T-helper 1 cell (primary cell): ENCODE measurements at places on chromosomes 2 and 18.

DNA sequence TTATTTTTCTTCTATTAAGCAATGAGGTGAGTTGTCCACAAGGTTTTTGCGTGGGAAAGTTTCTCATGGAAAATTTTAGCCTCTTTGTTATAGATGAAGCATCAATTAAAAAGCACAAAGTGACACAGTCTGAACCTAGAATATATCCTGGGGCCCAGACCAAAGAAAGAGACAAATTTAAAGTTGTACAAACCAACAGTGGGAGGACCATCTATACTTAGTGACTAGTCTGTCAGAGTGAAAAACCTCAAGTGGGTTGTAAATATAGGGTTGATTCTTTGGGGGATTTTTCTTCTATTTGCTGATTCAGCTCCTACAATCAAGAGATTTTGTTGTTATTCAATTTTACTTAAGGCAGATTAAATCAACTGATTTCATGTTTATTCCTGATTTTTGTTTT, 256.2 kb downstream of the SATB2 start:
- DNase-seq, result no peak

DNA sequence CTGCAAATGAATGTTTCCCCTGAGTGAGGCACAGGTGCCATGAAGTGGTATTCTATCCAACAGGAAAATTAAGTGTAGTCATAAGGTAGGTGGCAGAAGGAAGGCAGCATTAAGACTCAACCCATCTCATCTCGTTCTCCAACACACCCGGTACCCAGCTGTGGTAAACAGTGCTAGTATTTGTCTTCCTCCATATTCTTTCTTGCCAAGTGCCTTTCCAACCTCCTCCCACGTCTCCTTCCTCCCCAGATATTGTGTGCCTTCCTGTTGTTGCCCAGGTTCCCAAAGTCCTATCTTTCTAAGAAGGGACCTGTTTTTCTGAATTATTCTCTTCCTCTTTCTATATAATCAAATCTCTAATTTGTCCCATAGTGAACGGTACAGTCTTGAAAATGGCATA, 83.5 kb downstream of the CRIM1 start:
- no peak for DNase-seq

DNA sequence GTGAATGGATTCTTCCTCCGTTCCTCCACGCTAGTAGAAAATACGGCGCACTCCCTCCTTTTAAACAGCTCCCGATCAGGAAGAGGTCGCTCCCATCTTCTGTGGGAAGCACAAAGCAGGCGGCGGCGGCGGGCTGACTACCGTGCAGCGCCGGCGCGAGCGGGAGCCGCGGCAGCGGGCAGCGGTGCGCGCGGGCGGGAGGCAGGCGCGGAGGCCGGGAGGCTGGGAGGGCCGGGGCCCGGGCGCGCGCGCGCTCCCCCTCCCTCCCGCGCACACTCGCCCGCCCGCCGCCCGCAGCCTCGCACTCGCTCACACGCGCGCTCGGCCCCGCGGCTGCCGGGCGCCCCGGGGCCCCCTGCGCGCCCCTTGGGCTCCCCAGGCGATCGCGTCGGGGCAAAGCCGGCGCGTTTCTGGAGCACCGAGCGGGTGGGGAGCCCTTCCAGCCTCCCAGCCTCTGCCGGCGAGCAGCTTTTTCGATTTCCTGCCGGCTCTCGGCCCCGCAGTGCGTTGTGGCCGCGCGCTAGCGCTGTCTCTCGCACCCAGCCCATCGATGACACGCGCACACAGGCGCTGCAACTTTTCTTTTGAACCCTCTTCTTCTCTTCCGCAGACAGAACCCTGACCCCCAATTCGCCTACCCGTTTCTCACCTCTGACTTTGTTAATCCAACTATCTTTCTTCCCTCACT, at the start of gene SLC8A1:
Gene SLC8A1 (minus strand): TSS at position 173 of the 688 bp plus-strand sequence.
- DNase-seq, result no peak

GRCh38 chr18:74477771-74478170, 18.4 kb upstream of the CNDP2 start:
- DNase-seq, result no peak

- peak; percentile 54 for DNase-seq
These were observed 55.8 kb downstream of the ASXL2 start for GRCh38 chr2:25822190-25823117.

- DNase-seq, result no peak
These were observed 151.4 kb downstream of the CD8B2 start for GRCh38 chr2:106638580-106638979.

DNA sequence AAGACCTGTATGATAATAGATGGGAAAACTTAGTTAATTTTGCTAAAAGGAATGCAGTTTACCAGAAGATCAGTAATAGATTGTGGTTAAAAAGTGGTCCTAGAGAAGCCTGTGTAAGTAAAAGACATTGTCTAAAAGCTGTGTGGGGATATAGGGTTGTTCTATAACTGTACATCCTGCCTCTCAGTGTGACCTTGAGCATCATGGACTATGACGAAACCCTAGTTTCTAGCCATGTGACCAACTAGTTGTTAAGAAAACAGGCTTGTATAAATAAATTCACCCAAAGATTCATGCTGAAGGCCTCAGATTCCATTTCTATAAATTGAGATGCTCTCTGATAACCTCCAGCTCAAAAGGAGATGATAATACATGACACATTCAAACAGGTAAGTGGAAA, 160.7 kb downstream of the IKZF2 start:
- DNase-seq, result no peak

DNA sequence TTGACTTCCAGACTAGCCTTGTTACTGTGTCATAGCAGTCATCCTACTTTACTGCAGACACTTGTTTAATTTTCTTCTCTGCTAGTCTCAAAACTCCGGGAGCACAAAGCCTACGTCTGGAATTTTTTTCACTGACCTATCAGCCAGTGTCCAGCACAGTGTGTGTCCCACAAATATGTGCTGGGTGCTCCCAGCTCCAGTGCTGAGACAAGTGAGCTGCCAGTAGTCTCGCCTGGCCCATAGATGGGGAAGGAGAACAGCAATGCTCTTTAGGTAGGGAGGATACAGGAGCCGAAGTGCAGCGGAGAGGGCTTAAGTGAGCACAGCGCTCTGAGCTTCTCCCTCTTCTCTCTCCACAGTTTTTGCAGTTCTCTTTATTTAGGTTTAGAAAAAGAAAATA, 34.0 kb downstream of the ARHGAP28 start:
- DNase-seq, result no peak

GRCh38 chr2:120763508-120763907, 27.8 kb downstream of the GLI2 start:
- DNase-seq, result no peak

GRCh38 chr18:57426187-57426586, 9.0 kb upstream of the ONECUT2 start:
- DNase-seq, result no peak

DNA sequence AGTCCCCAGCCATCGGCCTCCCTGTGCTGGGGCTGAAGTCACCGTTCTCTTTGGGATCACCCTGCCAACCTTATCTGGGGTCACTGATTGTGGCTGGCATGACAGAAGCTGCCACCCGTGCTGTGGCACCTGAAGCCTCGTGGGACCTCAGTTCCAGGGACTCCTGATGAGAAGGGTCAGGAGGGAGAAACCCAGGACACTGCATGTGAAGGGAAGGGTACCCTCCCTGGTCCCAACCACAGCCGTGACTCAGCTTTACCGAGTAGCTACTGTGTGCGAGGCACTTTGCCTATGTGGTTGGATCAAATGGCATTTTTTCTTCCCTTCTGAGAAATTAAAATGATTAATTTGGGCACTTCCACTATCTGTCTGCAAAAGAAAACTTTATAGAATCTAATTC, 64.4 kb downstream of the SP110 start:
- no peak for DNase-seq

DNA sequence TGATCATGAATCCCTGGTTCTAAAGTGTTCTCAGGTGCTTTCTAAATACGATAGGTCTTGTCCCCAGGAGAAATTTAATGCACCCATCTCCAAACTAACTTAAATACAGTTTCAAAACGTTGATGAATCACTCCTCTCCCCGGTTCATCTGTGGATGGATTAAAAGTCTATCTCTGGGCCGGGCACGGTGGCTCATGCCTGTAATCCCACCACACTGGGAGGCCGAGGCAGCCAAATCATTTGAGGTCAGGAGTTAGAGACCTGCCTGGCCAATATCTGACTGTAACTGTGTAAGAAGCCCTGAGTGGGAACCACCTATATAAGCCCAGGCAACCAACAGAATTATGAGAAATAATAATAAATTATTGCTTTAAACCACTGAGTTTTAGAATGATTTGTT, 78.7 kb downstream of the LONRF2 start:
- DNase-seq, result no peak

DNA sequence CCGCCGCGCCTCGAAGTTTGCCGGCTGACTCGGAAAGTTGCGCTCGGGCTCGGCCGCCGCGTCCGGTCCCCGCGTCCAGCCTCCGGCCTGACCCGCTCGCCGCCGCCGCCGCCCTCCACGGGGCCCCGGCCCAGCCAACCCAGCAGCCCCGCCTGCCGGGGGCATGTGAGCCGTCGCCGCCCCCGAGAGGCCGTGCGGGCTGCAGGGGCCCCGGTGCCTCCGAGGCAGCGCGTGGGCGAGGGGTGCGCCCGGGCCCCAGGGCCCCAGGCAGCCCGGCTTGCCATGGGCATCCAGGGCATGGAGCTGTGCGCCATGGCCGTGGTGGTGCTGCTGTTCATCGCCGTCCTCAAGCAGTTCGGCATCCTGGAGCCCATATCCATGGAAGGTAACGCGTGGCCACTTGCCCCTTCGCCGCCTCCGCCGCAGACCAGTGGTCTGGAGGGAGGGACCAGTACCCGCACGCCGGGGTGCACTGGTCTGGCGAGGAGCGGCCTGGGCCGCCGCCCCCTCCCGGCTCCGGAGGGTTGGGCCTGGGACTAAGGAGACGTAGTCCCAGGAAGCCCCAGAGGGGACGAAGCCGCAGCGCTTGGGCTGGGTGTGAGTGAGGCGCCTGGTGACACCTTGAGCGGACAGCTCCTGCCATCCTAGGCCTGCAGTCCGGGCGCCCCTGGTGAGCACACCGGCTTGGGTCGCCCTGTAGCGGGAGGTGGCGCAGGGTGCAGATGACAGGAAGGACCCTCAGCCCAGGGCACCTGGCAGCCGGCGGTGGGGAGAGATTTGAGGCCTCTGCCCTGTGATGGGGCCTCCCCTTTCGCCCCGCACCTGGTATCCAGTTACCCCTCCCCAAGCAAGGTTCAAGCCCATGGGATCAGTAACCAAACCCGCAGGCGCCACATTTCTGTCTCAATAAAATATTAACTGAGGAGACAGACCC, 49.9 kb downstream of the KCNIP3 start:
- DNase-seq, result no peak

DNA sequence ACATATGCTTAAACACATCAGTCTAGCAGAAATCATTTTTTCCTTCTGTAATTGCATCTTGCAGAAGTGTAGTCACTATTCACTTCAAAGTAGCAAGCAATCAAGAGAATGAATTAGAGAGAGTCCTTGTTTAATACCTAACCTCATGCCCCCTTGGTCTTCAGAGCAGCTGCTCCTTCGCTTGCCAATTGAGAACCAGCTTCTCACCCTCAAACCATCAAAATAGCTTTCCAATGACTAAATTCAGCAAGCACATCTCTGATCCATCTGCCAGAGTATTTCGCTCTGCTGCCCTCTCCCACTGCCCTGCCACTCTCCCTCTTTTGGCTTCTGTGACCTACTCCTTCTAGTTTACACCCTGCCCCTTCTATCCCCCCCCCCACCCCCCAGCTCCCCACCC, 120.7 kb upstream of the AGAP1 start:
- DNase-seq, result no peak

DNA sequence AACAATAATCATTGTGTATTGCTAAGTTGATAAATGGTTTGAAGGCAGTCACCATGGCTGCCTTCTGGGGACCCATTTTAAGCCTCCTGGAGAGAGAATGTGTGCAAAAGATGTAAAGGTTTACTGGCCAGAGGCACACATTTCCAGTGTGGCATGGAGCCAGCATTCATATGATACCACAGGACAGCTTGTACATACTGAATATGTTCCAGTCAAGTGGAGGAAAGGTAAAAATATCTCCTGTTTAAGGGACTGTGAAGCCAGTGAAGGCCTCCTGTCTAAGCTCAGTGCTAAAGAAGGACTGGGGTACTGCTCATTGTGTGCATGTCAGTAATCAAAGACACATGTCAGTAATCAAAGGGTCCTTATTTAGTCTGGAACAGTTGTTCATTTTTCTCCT, 119.2 kb downstream of the BABAM2 start:
- no peak for DNase-seq

DNA sequence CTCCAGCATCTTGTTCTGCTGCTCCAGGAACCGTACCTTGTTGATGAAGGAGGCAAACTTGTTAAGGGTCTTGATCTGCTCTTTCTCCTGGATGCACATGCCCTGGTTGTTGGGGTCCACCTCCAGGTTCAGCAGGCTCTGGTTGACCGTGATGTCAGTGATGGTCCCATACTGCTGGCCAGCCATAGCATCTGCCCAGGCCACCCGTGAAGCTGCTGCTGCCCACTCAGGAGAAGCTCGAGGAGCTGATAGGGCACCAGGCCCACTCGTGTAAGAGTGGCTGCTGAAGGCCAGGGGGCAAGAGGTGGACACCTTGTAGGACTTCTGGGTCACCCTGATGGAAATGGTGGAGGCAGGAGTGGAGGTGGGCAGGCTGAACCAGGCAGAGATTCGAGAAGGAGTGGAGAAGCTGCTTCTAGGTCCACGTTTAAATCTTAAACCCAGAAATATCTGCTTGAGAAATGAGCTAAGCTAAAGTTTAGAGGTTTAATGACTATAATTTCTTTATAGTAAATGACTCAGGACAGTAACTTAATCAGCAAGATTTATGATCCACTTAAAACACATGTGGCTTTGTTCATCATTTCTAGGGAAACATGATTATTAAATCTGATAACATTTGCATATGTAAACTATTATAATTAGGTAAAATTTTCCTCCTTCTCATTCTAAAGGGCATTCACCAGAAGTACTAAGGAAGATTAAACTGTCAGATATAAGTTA, 358.7 kb upstream of the SETBP1 start:
- no peak for DNase-seq

DNA sequence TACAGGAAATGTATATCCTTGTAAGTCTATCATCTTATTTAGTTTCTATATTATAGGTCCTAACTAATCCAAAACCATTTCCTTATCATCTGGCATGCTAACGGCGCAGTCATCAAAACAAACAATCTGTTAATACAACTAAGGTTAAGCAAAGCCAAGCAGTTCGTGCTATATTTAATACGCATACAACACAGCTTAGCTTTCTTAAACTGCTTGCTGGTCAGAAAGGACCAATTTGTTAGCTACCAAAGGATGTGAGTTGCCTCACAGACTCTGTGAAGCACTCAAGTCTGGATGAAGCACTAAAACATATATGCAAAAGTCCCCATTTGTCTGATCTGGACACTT, 67.0 kb downstream of the ZEB2 start:
- DNase-seq, result no peak

- DNase-seq, result no peak
These were observed 31.1 kb downstream of the RNU4ATAC start for GRCh38 chr2:121561617-121562268.

- no peak for DNase-seq
These were observed 297.1 kb downstream of the TMX3 start for GRCh38 chr18:68417826-68418225.

- DNase-seq, result peak; percentile 14
These were observed 128.8 kb upstream of the TTC39C start for GRCh38 chr18:23885750-23886149.

- no peak for DNase-seq
These were observed 13.9 kb downstream of the SPATS2L start for GRCh38 chr2:200320344-200320743.
